Upper lobe of left lung (tissue), 6 donors: ENCODE measurements at places on chromosomes 16 and 17. TPM values are rescaled to one million over a fixed set of nuclear protein-coding genes. Genes with fewer than 3 reads are reported as not detected.
A peak's percentile ranks its signal among the peaks of the same experiment; 100 is the strongest.

DNA sequence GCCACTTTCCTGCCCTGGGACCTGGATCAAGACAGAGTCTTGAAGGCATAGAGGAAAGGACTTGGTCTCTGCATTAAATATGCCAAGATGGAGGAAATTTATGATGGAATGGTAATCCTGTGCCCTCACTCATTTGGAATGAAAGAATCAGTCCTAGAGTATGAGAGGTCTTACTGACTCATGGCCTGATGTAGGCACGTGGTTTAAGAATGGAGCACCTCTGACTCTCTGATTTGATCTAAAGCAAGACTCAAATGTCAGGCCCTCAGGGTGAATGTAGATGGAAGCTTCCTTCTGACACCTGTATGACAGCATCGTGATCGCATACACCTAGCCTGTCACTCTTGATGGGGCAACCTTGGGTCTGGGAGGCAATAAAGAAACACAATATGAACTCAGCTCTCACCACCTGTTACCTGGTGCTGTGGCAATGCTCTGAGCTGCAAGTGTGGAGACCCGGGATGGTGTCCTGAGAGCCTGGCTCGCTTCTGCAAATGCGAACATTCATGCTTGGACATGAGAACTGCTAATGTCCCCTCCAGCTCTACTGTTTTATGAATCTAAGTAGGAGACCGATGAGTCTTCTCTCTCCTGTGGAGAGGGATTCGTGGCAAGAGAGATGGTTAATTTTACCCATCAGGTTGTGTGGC is 229.9 kb downstream of the ABCC12 start:
- no peaks in the 10 kb centered on the region for H3K36me3 ChIP-seq
- H3K4me1 ChIP-seq = no peaks in the 10 kb centered on the region
- no peak overlapping the region for H3K27ac ChIP-seq
- no peak overlapping the region for H3K4me3 ChIP-seq
- no peak for DNase-seq

- H3K27ac ChIP-seq = peak overlapping the region; percentile 24
- no peaks in the 10 kb centered on the region for H3K36me3 ChIP-seq
- no peak for DNase-seq
- no peak overlapping the region for H3K4me3 ChIP-seq
These were observed 666.2 kb downstream of the TOX3 start for GRCh38 chr16:51880776-51881175.

DNA sequence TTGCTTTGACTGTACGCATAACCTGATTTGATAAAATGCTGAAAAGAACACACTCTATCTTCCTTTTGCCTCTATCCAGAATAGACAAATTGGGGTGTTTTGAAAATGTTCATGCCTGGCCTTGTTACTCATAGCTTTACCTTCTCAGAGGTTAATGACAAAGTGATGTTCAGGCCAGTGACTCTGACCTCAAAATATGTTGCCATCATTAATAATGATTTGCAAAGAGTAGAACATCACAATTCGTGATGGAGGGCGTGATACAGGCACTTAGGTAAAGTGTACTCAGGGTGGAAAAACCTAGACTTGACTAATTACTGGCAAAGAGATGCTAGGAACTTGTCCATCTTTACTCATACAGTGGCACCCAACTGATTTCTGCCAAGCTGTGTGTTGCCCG is 656.6 kb upstream of the SOX9 start:
- no peak for DNase-seq
- H3K27me3 ChIP-seq = no peaks in the 10 kb centered on the region
- H3K36me3 ChIP-seq = no peaks in the 10 kb centered on the region

- peak; percentile 75 for DNase-seq
- peak overlapping the region; percentile 95 for H3K27ac ChIP-seq
- H3K4me3 ChIP-seq = peak overlapping the region; percentile 62
- peaks cover 69% of the 10 kb centered on the region for H3K4me1 ChIP-seq
These were observed 290 bp downstream of the TLCD1 start for GRCh38 chr17:28725660-28726225.

DNA sequence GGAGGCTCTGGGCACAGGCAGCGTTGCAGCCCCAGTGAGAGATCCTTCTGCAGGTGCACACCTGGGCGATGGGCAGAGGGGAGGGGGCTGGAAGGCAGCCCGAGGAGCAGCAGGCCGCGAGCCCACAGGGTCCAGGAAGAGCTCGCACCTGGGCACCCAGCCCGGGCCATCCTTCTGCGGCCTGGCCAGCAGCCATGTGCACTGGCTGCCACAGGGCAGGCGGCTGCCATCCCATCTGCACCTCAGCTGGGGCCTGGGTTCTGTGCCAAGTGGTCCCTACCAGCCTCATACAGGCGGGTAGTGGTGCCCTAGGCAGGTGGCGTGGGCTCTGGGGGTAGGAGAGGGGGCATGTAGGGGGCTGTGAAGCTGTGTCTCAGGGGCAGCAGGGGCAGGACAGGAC is 197.2 kb downstream of the RBFOX3 start:
- no peak overlapping the region for H3K4me3 ChIP-seq
- H3K27me3 ChIP-seq = no peaks in the 10 kb centered on the region
- no peaks in the 10 kb centered on the region for H3K36me3 ChIP-seq
- no peak overlapping the region for H3K27ac ChIP-seq

DNA sequence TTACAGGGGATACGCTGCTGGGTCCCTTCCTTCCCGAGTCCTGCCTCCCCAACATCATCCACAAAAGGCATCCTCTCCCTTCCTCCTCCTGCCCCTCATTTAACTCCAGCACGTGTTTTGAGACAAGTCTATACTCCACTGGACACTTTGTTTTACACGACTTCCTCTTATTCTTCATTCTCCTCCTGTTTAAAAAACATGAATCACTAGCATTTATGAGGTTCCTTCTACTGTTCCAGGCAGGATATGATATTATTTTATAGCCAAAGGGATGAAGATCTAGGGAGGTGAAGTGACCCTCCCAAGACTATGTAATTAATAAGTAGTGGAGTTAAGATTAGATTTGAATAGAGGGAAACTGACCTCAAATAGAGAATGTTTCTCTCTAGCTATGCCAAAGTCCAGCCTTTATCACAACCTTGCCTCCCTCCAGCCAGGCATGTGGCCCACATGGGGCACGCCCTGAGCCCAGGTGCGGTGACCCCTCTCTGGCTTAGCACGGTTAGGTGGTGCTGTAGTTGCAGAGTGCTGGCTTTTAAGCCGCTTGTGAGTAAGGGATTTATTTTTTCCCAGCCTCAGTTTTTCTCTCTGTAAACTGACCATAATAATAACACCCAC is 1.3 kb upstream of the HSD17B2 start:
- no peaks in the 10 kb centered on the region for H3K36me3 ChIP-seq
- no peak overlapping the region for H3K27ac ChIP-seq
- H3K4me1 ChIP-seq = no peaks in the 10 kb centered on the region
- no peaks in the 10 kb centered on the region for H3K27me3 ChIP-seq
- H3K4me3 ChIP-seq = no peak overlapping the region

DNA sequence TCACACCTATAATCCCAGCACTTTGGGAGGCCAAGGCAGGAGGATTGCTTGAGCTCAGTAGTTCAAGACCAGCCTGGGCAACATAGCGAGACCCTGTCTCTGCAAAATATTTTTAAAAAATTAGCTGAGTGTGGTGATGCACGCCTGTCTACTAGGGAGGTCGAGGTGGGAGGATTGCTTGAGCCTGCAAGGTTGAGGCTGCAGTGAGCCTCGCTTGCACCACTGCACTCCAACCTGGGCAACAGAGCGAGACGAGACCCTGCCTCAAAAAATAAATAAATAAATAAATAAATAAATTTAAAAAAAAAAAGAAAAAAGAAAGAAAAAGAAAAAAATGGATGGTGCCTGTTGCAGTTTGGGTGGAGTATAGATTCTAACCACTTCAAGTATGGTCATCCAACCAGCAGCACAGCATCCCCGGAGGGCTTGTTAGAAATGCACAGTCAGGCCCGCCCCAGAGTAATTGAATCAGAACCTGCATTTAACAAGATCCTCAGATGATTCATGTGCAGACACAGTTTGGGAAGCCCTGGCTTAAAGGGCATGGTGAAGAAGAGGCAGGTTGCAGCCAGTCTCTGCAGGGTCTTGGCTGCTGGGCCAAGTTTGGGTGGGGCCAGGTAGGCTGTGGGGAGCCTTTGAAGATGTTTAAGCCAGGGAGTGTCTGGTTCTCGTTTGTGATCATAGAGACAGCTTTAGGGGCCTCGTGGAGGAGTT is 40.8 kb downstream of the MRC2 start:
- no peak overlapping the region for H3K27ac ChIP-seq
- no peaks in the 10 kb centered on the region for H3K27me3 ChIP-seq
- no peak for DNase-seq
- no peaks in the 10 kb centered on the region for H3K4me1 ChIP-seq
- no peak overlapping the region for H3K4me3 ChIP-seq
- no peaks in the 10 kb centered on the region for H3K36me3 ChIP-seq

- H3K27ac ChIP-seq = no peak overlapping the region
- H3K4me1 ChIP-seq = peaks cover 6% of the 10 kb centered on the region
- no peak overlapping the region for H3K4me3 ChIP-seq
- no peak for DNase-seq
These were observed 92.9 kb downstream of the C16orf78 start for GRCh38 chr16:49466529-49466831.

- no peaks in the 10 kb centered on the region for H3K36me3 ChIP-seq
- no peak overlapping the region for H3K27ac ChIP-seq
- no peaks in the 10 kb centered on the region for H3K27me3 ChIP-seq
- H3K4me1 ChIP-seq = no peaks in the 10 kb centered on the region
- no peak for DNase-seq
These were observed 134.3 kb downstream of the HAPSTR1 start for GRCh38 chr16:9225527-9226316.

DNA sequence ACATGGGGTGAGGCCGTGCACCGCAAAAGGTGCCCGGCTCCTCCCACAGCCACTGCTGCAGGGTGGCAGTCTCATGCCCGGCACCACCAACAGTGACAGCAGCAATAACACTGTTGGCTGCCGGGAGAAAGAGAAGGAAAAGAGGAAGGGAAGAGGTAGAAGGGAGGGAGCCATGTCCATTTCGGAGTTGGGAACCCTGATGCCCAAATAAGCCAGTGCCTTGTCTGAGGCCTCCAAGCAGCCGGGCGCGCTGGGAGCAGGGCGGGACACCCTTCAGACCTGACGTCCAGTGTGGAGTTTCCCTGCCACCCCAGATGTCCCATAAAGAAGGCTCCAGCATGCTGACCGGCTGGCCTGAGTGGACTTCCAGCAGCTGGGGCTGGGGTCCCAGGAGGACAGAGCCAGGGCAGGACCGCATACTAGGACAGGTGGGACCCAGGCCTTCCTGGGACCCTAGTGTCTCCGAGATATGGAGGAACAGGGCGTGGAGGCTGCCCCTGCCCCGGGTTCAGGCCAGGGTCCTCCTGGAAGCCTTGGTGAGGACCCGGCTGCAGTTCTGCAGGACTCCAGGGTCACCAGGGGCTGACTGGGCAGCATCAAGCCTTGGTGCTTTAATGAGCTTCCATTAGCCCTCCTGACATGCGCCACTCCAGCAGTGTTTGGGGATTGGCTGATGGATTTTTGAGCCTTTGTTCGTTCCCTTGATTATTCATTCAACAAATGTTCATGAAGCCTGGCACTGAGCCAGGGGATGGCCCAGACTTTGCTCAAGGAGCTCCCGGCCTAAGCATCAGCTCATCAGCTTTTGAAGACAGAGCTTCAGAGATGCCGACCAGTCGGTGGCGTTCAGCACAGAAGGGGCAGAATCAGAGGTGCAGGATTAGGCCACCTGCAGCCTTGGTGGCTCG is 223.6 kb upstream of the CIBAR2 start:
- H3K4me3 ChIP-seq = no peak overlapping the region
- no peaks in the 10 kb centered on the region for H3K27me3 ChIP-seq
- peaks cover 26% of the 10 kb centered on the region for H3K4me1 ChIP-seq
- H3K27ac ChIP-seq = no peak overlapping the region

- H3K36me3 ChIP-seq = peaks cover 69% of the 10 kb centered on the region
- no peak overlapping the region for H3K4me3 ChIP-seq
- no peak for DNase-seq
- no peak overlapping the region for H3K27ac ChIP-seq
- no peaks in the 10 kb centered on the region for H3K4me1 ChIP-seq
These were observed 14.2 kb downstream of the C16orf90 start for GRCh38 chr16:3480901-3481695.

GRCh38 chr17:28944862-28945741 is 6.2 kb downstream of the PHF12 start:
- no peak overlapping the region for H3K4me3 ChIP-seq
- DNase-seq = no peak
- H3K27me3 ChIP-seq = no peaks in the 10 kb centered on the region

DNA sequence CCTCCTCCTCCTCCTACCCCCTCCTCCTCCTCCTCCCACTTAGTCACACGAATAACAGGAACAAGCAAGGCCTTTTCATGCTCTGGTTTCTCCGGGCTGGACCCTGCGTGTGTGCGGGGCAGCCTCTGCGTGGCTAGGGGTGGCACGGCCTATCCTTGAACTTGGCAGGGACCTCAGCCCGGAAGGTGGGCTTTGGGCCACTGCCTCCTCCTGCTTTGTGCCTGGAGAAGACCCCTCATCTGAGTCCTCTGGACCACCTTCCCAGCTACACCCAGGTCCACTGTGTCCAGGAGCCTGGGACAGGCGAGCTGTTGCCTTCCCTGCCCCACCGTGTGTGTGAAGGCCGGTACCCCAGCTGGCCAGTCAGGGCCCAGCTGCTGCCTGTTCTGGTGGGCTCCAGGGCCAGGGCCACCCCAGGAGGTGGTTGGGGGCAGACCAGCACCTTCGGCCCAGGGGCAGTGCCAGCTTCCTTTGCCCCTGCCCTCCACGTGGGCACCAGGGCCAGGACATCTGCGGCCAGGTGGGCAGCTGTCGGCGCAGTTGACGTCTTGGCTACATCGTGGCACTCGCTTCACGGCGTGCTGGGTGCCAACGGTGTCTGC is 35.4 kb downstream of the GINS2 start:
- H3K4me3 ChIP-seq = no peak overlapping the region
- peak overlapping the region; percentile 67 for H3K27ac ChIP-seq
- peaks cover 72% of the 10 kb centered on the region for H3K36me3 ChIP-seq
- H3K27me3 ChIP-seq = no peaks in the 10 kb centered on the region
- DNase-seq = peak; percentile 69

- peak overlapping the region; percentile 35 for H3K27ac ChIP-seq
- H3K4me3 ChIP-seq = peak overlapping the region; percentile 72
- no peaks in the 10 kb centered on the region for H3K36me3 ChIP-seq
- H3K4me1 ChIP-seq = peaks cover 42% of the 10 kb centered on the region
- H3K27me3 ChIP-seq = peaks cover 8% of the 10 kb centered on the region
- peak; percentile 77 for DNase-seq
These were observed 1.2 kb downstream of the RTN4RL1 start for GRCh38 chr17:2023692-2024571.

GRCh38 chr17:68196394-68197090 is 51.3 kb upstream of the AMZ2 start:
- peak overlapping the region; percentile 26 for H3K4me3 ChIP-seq
- H3K36me3 ChIP-seq = no peaks in the 10 kb centered on the region
- peaks cover 54% of the 10 kb centered on the region for H3K4me1 ChIP-seq
- DNase-seq = no peak
- no peak overlapping the region for H3K27ac ChIP-seq

GRCh38 chr17:79930062-79930876 is 91.0 kb upstream of the CBX4 start:
- H3K4me3 ChIP-seq = peak overlapping the region; percentile 13
- no peak overlapping the region for H3K27ac ChIP-seq
- peak; percentile 75 for DNase-seq
- peaks cover 12% of the 10 kb centered on the region for H3K27me3 ChIP-seq
- H3K36me3 ChIP-seq = no peaks in the 10 kb centered on the region

Gene CACNG1
- not detected for total RNA-seq

Gene CHD9NB
- total RNA-seq = 55.0 TPM

Gene CPHXL2
- total RNA-seq = not detected

Gene CTRB2
- not detected for total RNA-seq

Gene MMP28
- total RNA-seq = 130 TPM

Gene HSD17B2
- total RNA-seq = not detected

Gene NKD1
- 13.1 TPM for total RNA-seq

Gene RFNG
- 34.7 TPM for total RNA-seq

Gene MLLT6
- total RNA-seq = 69.2 TPM

Gene BLTP2
- total RNA-seq = 98.1 TPM

Gene TRIM47
- 35.7 TPM for total RNA-seq
